Activated B cell treated with CpG ODN at 0.5 μM for 24 hours (primary cell): ENCODE measurements at places on chromosomes 16 and 17. TPM values are rescaled to one million over a fixed set of nuclear protein-coding genes. Genes with fewer than 3 reads are reported as not detected.

Gene JPT1
- total RNA-seq = 70.5 and 72.9 TPM in 2 replicates

Gene AANAT
- total RNA-seq = 0.55 TPM in 1 of 2 replicates, not detected in the other

DNA sequence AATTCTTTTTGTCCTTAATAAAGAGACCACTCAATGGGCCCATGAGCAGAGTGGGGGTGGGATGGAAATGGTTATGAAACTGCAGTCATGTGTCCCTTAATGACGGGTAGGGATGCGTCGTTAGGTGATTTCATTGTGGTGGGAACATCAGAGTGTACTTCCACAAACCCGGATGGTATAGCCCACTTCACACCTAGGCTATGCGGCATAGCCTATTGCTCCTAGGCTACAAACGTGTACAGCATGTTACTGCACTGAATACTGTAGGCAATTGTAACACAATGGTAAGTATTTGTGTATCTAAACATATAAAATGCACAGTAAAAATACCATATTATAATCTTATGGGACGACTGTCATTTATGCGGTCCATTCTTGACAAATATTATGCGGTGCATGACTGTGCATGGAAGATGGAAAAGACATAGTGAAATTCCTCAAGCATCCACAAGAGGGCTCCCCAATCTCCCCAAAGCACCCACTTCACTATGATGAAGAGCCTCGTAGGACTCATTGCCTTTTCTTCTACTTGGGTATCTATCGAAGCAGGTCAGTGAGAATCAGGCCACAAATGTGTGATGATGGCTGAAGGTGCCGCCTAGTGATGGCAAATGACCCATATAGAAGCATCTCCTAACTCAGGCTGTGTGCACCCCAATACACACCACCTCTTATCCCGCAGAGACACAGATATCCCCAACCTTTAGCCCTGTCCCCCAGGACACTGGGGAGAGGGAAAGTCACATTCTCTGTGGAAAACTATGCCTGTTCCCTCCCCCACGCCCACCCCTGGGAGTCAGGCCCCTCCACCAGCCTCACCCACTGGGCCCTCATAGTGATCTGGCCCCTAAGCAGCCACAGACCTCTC, 43.5 kb downstream of the TBX21 start:
- no peaks in the 10 kb centered on the region for H3K4me1 ChIP-seq
- H3K27me3 ChIP-seq = peaks cover 52% of the 10 kb centered on the region
- no peak overlapping the region for H3K27ac ChIP-seq
- no peak for DNase-seq

DNA sequence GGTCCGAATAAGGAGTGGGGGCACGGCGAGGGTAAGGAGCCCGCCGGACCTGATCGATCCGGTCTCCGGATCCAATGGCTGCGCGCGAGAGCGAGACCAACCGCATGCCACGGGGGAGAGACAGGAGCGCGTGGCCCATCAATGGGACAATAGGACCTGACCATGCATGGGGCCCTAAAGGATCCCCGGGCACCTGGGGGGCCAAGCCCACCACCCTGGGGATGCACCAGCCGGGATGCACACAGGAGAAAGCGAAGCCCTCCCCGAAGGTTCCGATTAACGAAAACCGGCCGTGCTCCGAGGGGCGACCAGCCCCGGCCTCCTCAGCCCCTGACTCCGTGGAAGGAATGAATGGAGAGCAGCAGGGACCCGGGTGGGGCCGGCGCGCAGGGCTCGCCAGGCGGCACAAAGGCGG, 525 bp downstream of the JPT1 start:
- peak overlapping the region; percentile 77 for H3K27ac ChIP-seq
- H3K27me3 ChIP-seq = no peaks in the 10 kb centered on the region
- no peak for DNase-seq
- H3K4me1 ChIP-seq = peaks cover 34% of the 10 kb centered on the region

GRCh38 chr17:17628388-17629008, 37.0 kb upstream of the PEMT start:
- peak overlapping the region; percentile 90 for H3K4me3 ChIP-seq
- H3K27ac ChIP-seq = peak overlapping the region; percentile 90
- no peaks in the 10 kb centered on the region for H3K27me3 ChIP-seq
- H3K36me3 ChIP-seq = no peaks in the 10 kb centered on the region
- peak; percentile 20 for DNase-seq

DNA sequence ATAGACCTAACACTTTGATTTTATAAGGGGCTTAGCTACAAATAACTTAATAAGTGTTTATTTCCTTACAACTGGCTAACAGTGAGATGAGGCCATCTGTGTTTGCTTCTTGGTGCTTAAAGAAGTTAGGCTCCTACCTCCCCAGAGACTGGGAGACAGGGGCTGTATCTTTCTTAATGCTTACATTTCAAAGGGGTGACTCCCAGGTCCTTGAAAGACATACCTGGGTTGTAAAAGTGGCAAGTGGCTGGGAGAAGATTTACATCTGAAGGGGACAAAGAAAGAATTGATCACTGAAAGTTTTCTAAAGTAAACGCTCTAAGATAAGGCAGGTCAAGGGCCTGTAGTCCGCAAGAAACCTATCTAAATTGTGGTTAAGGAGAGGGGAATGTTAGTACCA, 196.8 kb downstream of the CNTNAP4 start:
- H3K27me3 ChIP-seq = no peaks in the 10 kb centered on the region
- no peak for DNase-seq
- no peak overlapping the region for H3K4me3 ChIP-seq
- no peak overlapping the region for H3K27ac ChIP-seq

- no peak overlapping the region for H3K27ac ChIP-seq
- H3K4me3 ChIP-seq = peak overlapping the region; percentile 83
- peaks cover 48% of the 10 kb centered on the region for H3K4me1 ChIP-seq
- no peaks in the 10 kb centered on the region for H3K36me3 ChIP-seq
Observed at GRCh38 chr16:31215287-31216162, 1.4 kb downstream of the PYDC1 start.

- no peak for DNase-seq
- peaks cover 10% of the 10 kb centered on the region for H3K27me3 ChIP-seq
- H3K4me1 ChIP-seq = peaks cover 8% of the 10 kb centered on the region
- no peak overlapping the region for H3K27ac ChIP-seq
- no peaks in the 10 kb centered on the region for H3K36me3 ChIP-seq
- no peak overlapping the region for H3K4me3 ChIP-seq
Observed at GRCh38 chr17:10295728-10296343, 77.0 kb downstream of the MYH13 start.

- DNase-seq = no peak
- no peaks in the 10 kb centered on the region for H3K4me1 ChIP-seq
- H3K4me3 ChIP-seq = no peak overlapping the region
Observed at GRCh38 chr16:51244887-51245657, 94.0 kb upstream of the SALL1 start.

GRCh38 chr17:3007651-3008121, 55.7 kb downstream of the OR1D5 start:
- peaks cover 38% of the 10 kb centered on the region for H3K36me3 ChIP-seq
- H3K27ac ChIP-seq = no peak overlapping the region
- peaks cover 29% of the 10 kb centered on the region for H3K4me1 ChIP-seq
- no peak overlapping the region for H3K4me3 ChIP-seq
- H3K27me3 ChIP-seq = no peaks in the 10 kb centered on the region
